ENCODE measurements at places on chromosomes 4 and X. TPM values are rescaled to one million over a fixed set of nuclear protein-coding genes. Genes with fewer than 3 reads are reported as not detected.

DNA sequence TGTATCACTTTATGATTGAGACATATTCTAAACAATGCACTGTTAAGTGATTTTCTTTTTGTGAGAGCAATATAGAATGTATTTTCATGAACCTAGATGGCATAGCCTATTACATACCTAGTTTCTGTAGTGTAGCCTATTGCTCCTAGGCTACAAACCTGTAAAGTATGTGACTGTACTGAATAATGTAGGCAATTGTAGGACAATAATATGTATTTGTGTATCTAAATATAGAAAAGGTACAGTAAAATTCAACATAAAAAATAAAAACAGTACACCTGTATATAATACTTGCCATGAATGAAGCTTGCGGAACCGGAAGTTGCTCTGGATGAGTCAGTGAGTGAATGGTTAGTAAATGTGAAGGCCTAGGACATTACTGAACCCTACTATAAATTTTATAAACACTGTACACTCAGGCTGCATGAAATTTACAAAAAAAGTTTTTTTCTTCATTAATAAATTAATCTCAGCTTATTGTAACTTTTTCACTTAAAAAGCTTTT is 106.7 kb downstream of the VSIG4 start:
- DNase-seq, result no peak

GRCh38 chrX:131789664-131790063 is 233.4 kb upstream of the STK26 start:
- DNase-seq, result no peak

DNA sequence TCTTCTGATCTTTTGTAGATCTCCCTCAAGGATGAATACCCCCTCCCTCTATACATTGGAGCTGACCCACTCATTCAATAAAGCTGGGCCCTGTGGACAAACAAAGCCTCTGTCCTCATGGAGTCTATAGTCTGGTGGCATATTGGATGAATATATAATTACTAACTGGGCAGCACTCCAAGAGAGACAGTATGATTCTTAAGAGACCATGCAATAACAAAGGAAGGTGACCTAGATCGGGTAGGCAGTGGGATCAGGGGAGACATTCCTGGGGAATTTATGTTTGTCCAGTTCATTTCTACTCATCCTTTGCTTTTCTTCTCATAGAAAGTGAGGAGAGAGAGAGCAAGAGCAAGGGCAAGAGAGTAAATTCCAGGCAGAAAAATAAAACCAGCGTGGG is 23.5 kb upstream of the CXCL13 start:
- no peak for DNase-seq

CSN1S1 gene
- total RNA-seq, result not detected

USP17L11 gene
- not detected for total RNA-seq

Measured in RPMI7951 (cell line).